ENCODE measurements at places on chromosomes 3 and 15. TPM values are rescaled to one million over a fixed set of nuclear protein-coding genes. Genes with fewer than 3 reads are reported as not detected.

RBSN gene
- polyA plus RNA-seq: 18.9 TPM

GHRL gene
- 0.22 TPM for polyA plus RNA-seq

C3orf49 gene
- polyA plus RNA-seq: not detected

PAQR9 gene
- polyA plus RNA-seq: not detected

PRTG gene
- not detected for polyA plus RNA-seq

RCCD1 gene
- 2.2 TPM for polyA plus RNA-seq

CLDN1 gene
- not detected for polyA plus RNA-seq

AHSG gene
- not detected for polyA plus RNA-seq

GJD2 gene
- not detected for polyA plus RNA-seq

NPAP1 gene
- polyA plus RNA-seq: not detected

KNG1 gene
- polyA plus RNA-seq: 0.07 TPM

ACP3 gene
- not detected for polyA plus RNA-seq

KLHL40 gene
- polyA plus RNA-seq: not detected

PFKFB4 gene
- polyA plus RNA-seq: 1.1 TPM

GCNT3 gene
- polyA plus RNA-seq: not detected

MYRIP gene
- 0.08 TPM for polyA plus RNA-seq

ROPN1B gene
- polyA plus RNA-seq: not detected

CHSY1 gene
- 1.7 TPM for polyA plus RNA-seq

SCN11A gene
- polyA plus RNA-seq: not detected

UTS2B gene
- polyA plus RNA-seq: not detected

CHL1 gene
- not detected for polyA plus RNA-seq

SENP7 gene
- polyA plus RNA-seq: 9.3 TPM

HTR3E gene
- not detected for polyA plus RNA-seq

POLG gene
- 54.5 TPM for polyA plus RNA-seq

KATNBL1 gene
- 24.6 TPM for polyA plus RNA-seq

LSM3 gene
- 20.8 TPM for polyA plus RNA-seq

ZPLD1 gene
- polyA plus RNA-seq: not detected

PAK6 gene
- polyA plus RNA-seq: 1.1 TPM

TEX55 gene
- polyA plus RNA-seq: not detected

ESYT3 gene
- polyA plus RNA-seq: not detected

KCNH8 gene
- polyA plus RNA-seq: not detected

CLPX gene
- 31.3 TPM for polyA plus RNA-seq

TGM4 gene
- not detected for polyA plus RNA-seq

ZNF501 gene
- polyA plus RNA-seq: 2.3 TPM

UQCRC1 gene
- 167 TPM for polyA plus RNA-seq

ISL2 gene
- not detected for polyA plus RNA-seq

GOLGA6L10 gene
- polyA plus RNA-seq: 0.30 TPM

SNX33 gene
- 0.44 TPM for polyA plus RNA-seq

ADAMTS7 gene
- polyA plus RNA-seq: not detected

LTF gene
- polyA plus RNA-seq: not detected

SCAP gene
- polyA plus RNA-seq: 55.7 TPM

C3orf33 gene
- 3.2 TPM for polyA plus RNA-seq

TPRG1 gene
- polyA plus RNA-seq: 0.47 TPM

MYL3 gene
- not detected for polyA plus RNA-seq

SLC12A8 gene
- polyA plus RNA-seq: not detected

SERINC4 gene
- 4.2 TPM for polyA plus RNA-seq

SLC12A1 gene
- polyA plus RNA-seq: not detected

EIF4E3 gene
- polyA plus RNA-seq: 32.1 TPM

CCK gene
- not detected for polyA plus RNA-seq
